ENCODE measurements at places on chromosomes 6 and 20.

DNA sequence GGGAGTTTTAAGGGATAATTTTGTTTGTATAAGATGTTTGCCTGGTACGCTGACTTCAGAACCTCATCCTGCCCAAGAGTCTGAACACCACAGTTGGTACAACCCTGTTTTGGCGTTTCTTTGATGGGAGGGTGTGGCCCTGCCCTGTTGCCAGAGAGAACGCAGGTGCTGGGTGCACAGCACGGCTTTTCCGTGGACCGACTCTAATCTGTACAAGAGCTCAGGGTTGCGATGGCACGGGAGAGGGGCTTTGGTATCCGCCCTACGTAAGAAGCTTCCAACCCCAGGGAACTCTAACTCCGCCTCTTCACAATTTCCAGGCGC, 1.3 kb downstream of the CYP24A1 start:
- peaks cover 7% of the 10 kb centered on the region for H3K4me1 ChIP-seq
- no peak overlapping the region for H3K4me3 ChIP-seq
- H3K36me3 ChIP-seq: no peaks in the 10 kb centered on the region
- DNase-seq: no peak
- peaks cover 78% of the 10 kb centered on the region for H3K27me3 ChIP-seq

- peaks cover 6% of the 10 kb centered on the region for H3K36me3 ChIP-seq
- DNase-seq: no peak
- H3K27me3 ChIP-seq: no peaks in the 10 kb centered on the region
- H3K4me3 ChIP-seq: no peak overlapping the region
- H3K27ac ChIP-seq: no peak overlapping the region
- no peaks in the 10 kb centered on the region for H3K4me1 ChIP-seq
Observed at GRCh38 chr20:18390201-18390600, 76.6 kb downstream of the DZANK1 start.

GRCh38 chr6:44016131-44016870, 111.0 kb downstream of the MRPL14 start:
- peaks cover 5% of the 10 kb centered on the region for H3K4me1 ChIP-seq
- no peak overlapping the region for H3K27ac ChIP-seq
- DNase-seq: peak; percentile 85
- no peak overlapping the region for H3K4me3 ChIP-seq
- no peaks in the 10 kb centered on the region for H3K27me3 ChIP-seq
- no peaks in the 10 kb centered on the region for H3K36me3 ChIP-seq

- no peak overlapping the region for H3K4me3 ChIP-seq
- no peaks in the 10 kb centered on the region for H3K27me3 ChIP-seq
- no peaks in the 10 kb centered on the region for H3K4me1 ChIP-seq
- no peaks in the 10 kb centered on the region for H3K36me3 ChIP-seq
- H3K27ac ChIP-seq: no peak overlapping the region
Observed at GRCh38 chr6:45076217-45076930, 251.8 kb upstream of the RUNX2 start.

DNA sequence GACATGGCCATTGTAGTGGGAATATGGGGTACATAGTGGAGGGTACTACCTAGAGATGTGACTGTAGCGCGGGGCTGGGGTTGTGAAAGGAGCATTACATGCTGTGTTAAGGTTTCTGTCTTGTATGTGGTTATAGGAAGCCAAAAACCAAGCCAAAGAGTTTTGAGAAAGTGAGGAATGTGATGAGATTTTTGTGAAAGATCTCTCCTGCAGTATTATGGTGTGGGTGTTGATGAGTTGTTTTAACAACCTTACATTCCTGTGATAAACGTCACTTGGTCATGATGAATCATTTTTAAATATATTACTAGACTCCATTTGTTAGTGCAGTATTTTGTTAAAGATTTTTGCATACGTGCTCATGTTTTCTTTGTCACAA, 48.9 kb downstream of the ZFAND3 start:
- H3K4me3 ChIP-seq: no peak overlapping the region
- no peaks in the 10 kb centered on the region for H3K27me3 ChIP-seq
- H3K4me1 ChIP-seq: no peaks in the 10 kb centered on the region
- no peak for DNase-seq
- peak overlapping the region; percentile 3 for H3K27ac ChIP-seq
- no peaks in the 10 kb centered on the region for H3K36me3 ChIP-seq

DNA sequence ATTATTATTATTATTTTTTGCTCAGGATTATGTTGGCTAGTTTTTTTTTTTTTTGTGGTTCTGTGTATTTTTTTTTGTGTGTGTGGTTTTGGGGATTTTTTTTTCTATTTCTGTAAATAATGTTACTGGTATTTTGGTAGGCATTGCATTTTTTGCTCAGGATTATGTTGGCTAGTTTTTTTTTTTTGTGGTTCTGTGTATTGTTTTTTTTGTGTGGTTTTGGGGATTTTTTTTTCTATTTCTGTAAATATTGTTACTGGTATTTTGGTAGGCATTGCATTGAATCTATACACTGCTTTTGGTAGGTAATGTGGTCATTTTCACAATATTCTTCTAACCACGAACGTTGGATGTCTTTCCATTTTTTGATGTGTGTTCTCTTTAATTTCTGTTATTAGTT, 17.4 kb downstream of the PHF3 start:
- no peak overlapping the region for H3K27ac ChIP-seq
- H3K27me3 ChIP-seq: no peaks in the 10 kb centered on the region
- no peak overlapping the region for H3K4me3 ChIP-seq

DNA sequence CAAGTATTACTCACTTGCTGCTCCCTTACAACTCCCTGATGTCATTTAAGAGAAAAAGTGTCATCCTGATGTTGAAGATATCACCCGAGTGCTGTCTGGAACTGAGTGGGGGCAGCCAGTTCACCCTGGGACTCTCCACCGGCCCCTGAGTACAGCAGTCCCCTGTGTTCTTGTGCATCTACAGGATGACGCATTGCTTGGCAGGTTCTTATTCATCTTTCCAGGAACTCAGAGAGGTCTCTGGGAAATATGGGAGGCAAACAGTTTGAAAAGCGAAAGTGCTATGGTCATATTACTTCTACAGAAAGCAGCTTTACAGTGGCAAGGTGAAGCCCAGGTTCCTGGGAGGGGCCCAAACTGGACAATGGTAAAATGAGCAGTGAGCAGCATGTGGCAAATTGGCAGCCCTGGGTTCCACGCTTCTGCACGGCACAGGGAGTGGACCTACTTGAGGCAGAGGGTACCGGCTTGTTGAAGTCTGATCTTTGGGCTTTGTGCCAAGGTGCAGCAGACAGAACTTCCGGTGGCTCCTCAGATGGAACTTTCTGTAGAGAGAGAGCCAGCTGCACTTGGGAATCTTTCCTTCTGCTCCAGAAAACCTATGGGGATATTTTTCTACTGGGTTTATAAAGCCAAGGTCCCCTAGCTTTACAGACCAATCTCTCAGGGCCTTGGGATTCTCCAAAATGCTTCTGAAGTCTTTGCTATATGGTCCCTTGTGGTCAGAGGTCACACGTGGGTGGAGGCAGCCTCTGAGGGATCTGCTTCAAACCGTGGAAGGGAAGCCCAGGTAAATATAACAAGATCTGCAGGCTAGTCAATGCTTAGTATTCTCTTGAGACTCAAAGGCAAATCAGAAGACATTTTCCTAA, 128.3 kb downstream of the MAP3K7 start:
- H3K4me1 ChIP-seq: no peaks in the 10 kb centered on the region
- H3K4me3 ChIP-seq: no peak overlapping the region
- no peaks in the 10 kb centered on the region for H3K36me3 ChIP-seq
- peak; percentile 39 for DNase-seq

DNA sequence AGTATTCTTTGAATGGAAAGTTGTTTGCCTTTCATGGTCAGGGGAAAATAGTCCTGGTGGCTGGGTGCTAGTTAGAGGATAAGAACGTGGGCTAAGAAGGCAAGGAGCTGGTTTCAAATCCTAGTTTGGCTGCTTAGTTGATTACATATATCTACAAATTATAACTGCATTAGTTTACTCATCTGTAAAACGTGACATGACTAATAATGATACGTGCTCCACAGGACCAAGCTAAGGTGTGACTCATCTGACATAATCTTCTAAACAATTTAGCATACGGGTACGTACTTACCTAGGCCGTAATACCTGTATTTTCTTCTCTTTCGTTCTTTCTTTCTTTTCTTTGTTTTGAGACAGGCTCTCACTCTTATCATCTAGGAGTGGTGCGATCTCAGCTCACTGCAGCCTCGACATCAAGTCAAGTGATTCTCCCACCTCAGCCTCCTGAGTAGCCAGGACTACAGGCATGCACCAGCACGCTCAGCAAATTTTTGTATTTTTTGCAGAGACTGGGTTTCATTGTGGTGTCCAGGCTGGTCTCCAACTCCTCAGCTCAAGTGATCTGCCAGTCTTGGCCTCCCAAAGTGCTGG, 1274.2 kb upstream of the GJE1 start:
- H3K4me1 ChIP-seq: peaks cover 6% of the 10 kb centered on the region
- no peaks in the 10 kb centered on the region for H3K27me3 ChIP-seq
- H3K27ac ChIP-seq: no peak overlapping the region
- no peak overlapping the region for H3K4me3 ChIP-seq
- H3K36me3 ChIP-seq: no peaks in the 10 kb centered on the region

DNA sequence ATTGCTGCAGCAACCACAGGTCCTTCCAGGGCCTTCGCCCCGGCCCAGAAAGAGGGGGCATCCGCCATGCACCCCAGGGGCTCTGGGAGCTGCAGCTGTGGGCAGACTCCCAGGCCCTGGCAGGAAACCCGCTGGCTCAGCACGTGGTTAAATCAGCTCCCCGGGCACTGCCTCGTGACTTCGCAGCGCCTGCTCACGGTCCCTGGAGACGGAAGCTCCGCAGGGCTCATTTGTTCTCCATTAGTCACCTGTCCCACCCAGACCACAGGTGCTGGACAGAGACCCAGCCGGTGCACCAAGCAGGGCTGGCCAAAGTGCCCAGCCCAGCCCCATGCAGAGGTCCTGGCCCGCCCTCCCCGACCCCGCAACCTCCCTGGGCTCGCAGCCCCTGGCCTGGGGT, 14.7 kb downstream of the KCNQ2 start:
- H3K4me3 ChIP-seq: no peak overlapping the region
- peaks cover 9% of the 10 kb centered on the region for H3K27me3 ChIP-seq

GRCh38 chr6:170034294-170034693, 256.6 kb downstream of the DLL1 start:
- DNase-seq: no peak
- no peaks in the 10 kb centered on the region for H3K4me1 ChIP-seq
- H3K27me3 ChIP-seq: no peaks in the 10 kb centered on the region
- H3K27ac ChIP-seq: no peak overlapping the region

DNA sequence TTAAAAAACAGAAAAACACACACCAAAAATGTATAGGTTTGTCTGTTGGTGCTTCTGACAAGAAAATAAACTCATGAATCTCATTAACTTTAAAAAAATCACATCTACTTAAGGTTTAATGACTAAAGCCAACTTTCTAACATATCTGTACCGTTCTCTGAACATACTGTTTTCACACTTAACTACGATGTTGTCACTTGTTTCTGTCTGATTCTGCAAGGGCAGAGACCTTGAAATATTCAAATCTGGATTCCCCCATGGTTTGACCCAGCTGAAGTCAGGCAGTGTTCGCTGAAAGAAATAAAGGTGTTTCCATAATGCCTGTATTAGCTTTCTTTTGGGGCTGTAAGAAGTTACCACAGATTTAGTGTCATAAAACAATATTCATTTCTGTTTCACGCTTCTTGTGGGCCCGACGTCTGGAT, 2.7 kb upstream of the ASXL1 start:
- H3K4me1 ChIP-seq: peaks cover 14% of the 10 kb centered on the region
- no peaks in the 10 kb centered on the region for H3K36me3 ChIP-seq
- no peak for DNase-seq
- no peak overlapping the region for H3K27ac ChIP-seq
- H3K4me3 ChIP-seq: no peak overlapping the region

DNA sequence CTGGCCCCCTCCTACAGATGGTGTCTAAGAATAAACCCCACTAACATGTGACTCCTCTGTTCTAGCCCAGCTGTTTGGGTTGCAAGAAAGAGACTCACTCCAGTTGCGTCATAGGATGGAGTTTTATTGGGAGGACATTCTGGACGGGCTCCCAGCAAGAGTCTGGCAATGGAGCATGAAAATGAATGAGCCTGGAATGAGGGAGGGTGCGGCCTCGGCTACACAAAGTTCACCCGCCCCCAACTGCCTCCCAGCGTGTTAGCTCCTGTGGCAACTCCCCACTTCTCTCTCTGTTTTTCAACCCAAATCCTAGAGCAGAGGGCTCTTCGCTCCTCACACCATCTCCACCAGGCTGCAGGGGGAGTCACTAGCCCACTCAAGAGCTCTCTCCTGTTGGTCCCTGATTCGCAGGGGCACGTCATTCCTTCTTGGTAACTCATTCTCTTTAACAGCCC, 5.1 kb upstream of the ADAM33 start:
- no peaks in the 10 kb centered on the region for H3K36me3 ChIP-seq
- no peak overlapping the region for H3K4me3 ChIP-seq
- H3K4me1 ChIP-seq: peaks cover 8% of the 10 kb centered on the region
- peak overlapping the region; percentile 48 for H3K27ac ChIP-seq
- DNase-seq: peak; percentile 97

DNA sequence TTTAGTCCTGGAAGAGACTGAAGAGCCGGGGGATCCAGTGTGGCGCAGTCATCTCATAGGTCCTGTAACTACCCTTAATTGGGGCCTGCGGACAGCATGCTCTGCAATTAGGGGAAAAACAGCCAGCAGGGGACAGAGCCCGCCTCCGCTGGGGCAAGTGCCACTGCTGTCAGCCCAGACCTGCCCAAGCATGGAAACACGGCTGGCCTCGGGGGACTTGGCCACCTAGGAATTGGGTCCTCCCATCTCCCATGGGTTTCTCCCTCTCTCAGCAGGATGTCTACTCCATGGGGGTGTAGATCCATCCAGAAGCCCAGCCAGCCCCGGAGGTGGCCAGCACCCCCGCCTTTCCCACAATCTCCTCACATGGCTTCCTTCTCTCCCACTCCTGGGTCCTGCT, 3.6 kb downstream of the GHRH start:
- no peak overlapping the region for H3K4me3 ChIP-seq
- H3K27ac ChIP-seq: no peak overlapping the region

DNA sequence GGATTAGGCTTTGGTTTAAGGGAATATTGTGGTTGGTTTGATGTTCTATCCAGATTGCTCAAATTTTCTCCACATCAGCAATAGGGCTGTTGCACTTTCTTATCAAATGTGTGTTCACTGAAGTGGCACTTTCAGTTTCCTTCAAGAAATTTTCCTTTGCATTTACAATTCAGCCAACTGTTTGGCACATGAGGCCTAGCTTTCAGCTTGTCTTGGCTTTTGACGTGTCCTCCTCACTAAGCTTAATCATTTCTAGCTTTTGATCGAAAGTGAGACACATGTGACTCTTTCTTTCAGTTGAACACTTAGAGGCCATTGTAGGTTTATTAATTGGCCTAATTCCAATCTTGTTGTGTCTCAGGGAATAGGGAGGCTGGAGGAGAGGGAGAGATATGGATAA, 104.8 kb downstream of the FLRT3 start:
- H3K4me1 ChIP-seq: no peaks in the 10 kb centered on the region
- no peaks in the 10 kb centered on the region for H3K27me3 ChIP-seq
- no peak overlapping the region for H3K4me3 ChIP-seq
- peak; percentile 25 for DNase-seq
- H3K36me3 ChIP-seq: no peaks in the 10 kb centered on the region

GRCh38 chr6:37558168-37558567, 58.5 kb upstream of the CCDC167 start:
- no peak for DNase-seq
- no peaks in the 10 kb centered on the region for H3K4me1 ChIP-seq
- no peak overlapping the region for H3K27ac ChIP-seq
- no peaks in the 10 kb centered on the region for H3K27me3 ChIP-seq
- H3K36me3 ChIP-seq: no peaks in the 10 kb centered on the region

Measured in lung (tissue), 17 donors.